ENCODE measurements at places on chromosomes 1 and 21. TPM values are rescaled to one million over a fixed set of nuclear protein-coding genes. Genes with fewer than 3 reads are reported as not detected.

DNA sequence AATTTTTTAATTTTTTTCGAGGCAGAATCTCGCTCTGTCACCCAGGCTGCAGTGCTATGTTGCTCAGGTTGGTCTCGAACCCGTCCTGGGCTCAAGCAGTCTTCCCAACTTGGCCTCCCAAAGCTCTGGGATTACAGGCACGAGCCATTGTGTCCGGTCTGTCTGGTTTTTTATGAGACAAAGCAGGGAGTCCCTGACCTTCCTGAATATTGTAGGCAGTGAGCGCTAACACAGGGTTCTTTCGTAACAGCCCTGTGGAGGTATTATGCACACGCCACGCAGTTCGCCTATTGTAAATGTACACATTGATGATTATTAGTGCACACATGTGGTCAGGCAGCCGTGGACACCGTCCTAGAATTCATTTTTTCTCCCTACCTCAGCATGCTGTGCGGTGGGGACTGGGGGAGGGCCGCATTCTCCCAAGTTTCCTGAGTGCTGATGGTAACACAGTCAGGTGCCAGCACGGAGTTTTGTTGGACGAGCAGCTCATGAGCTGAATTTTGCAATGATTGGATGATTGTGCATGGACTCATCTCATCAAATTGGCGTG lies 19.6 kb downstream of the SPSB1 start:
- no peaks in the 10 kb centered on the region for H3K4me1 ChIP-seq
- H3K27me3 ChIP-seq, result no peaks in the 10 kb centered on the region
- no peaks in the 10 kb centered on the region for H3K36me3 ChIP-seq
- H3K27ac ChIP-seq, result no peak overlapping the region

DNA sequence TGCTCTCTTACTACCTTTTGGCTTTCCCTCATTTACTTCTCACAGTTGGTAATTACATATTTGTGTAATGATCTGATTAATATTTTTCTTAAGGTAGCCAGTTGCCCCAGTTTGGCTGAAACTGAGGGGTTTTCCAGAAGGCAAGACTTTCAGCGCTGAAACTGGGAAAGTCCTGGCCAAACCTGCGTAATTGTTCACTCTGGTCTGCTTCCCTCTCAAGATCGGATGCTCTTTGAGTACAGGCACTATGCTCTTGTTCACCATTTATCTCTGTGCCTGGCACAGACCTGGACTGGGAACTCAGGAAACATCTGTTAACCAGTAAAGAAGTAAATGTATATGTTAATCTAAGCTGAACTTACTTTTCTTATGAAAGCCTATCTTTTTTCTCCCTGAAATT lies 209.6 kb upstream of the HOOK1 start:
- 0 out of 2 replicates have a peak, but pooled peaks cover 7% of the 10 kb centered on the region for H3K4me1 ChIP-seq
- no peaks in the 10 kb centered on the region for H3K36me3 ChIP-seq
- no peak for DNase-seq
- H3K4me3 ChIP-seq, result no peak overlapping the region
- H3K27me3 ChIP-seq, result no peaks in the 10 kb centered on the region
- no peak overlapping the region for H3K27ac ChIP-seq

HES4 gene
- 4.8 TPM for total RNA-seq

- peak; percentile 83 for DNase-seq
- peaks cover 88% of the 10 kb centered on the region for H3K27me3 ChIP-seq
- H3K4me1 ChIP-seq, result peaks cover 53% of the 10 kb centered on the region
- H3K4me3 ChIP-seq, result peak overlapping the region; percentile 72
- no peaks in the 10 kb centered on the region for H3K36me3 ChIP-seq
- no peak overlapping the region for H3K27ac ChIP-seq
Observed at GRCh38 chr1:155126556-155127104, 1.0 kb upstream of the EFNA1 start.

SRGAP2B gene
- total RNA-seq, result 28.8 TPM

GRCh38 chr1:115347282-115347681 lies 9.2 kb upstream of the NGF start:
- no peak overlapping the region for H3K4me3 ChIP-seq
- no peaks in the 10 kb centered on the region for H3K4me1 ChIP-seq
- H3K27ac ChIP-seq, result no peak overlapping the region
- H3K27me3 ChIP-seq, result no peaks in the 10 kb centered on the region

GRCh38 chr21:31752352-31752751 lies 20.4 kb upstream of the SCAF4 start:
- no peak for DNase-seq
- no peaks in the 10 kb centered on the region for H3K27me3 ChIP-seq
- no peak overlapping the region for H3K4me3 ChIP-seq
- no peaks in the 10 kb centered on the region for H3K36me3 ChIP-seq
- H3K4me1 ChIP-seq, result peaks cover 13% of the 10 kb centered on the region
- H3K27ac ChIP-seq, result no peak overlapping the region

CELA2B gene
- not detected for total RNA-seq

- no peaks in the 10 kb centered on the region for H3K36me3 ChIP-seq
- H3K4me1 ChIP-seq, result peaks cover 16% of the 10 kb centered on the region
- H3K27me3 ChIP-seq, result peaks cover 34% of the 10 kb centered on the region
- H3K4me3 ChIP-seq, result no peak overlapping the region
- no peak overlapping the region for H3K27ac ChIP-seq
Observed at GRCh38 chr1:16231331-16232315, 5.4 kb downstream of the CPLANE2 start.

- no peak overlapping the region for H3K4me3 ChIP-seq
- DNase-seq, result peak; percentile 75
- H3K27me3 ChIP-seq, result no peaks in the 10 kb centered on the region
- H3K4me1 ChIP-seq, result no peaks in the 10 kb centered on the region
Observed at GRCh38 chr1:115183158-115183557, 93.9 kb upstream of the TSPAN2 start.

UBE2U gene
- total RNA-seq, result not detected

GRCh38 chr1:158255656-158256055 lies 1.4 kb downstream of the CD1A start:
- H3K27me3 ChIP-seq, result no peaks in the 10 kb centered on the region
- no peaks in the 10 kb centered on the region for H3K36me3 ChIP-seq
- H3K4me3 ChIP-seq, result no peak overlapping the region
- DNase-seq, result no peak
- H3K27ac ChIP-seq, result no peak overlapping the region

- no peak for DNase-seq
- H3K4me1 ChIP-seq, result peaks cover 19% of the 10 kb centered on the region
- H3K36me3 ChIP-seq, result no peaks in the 10 kb centered on the region
Observed at GRCh38 chr1:39405358-39405757, 86.1 kb upstream of the BMP8A start.

DNA sequence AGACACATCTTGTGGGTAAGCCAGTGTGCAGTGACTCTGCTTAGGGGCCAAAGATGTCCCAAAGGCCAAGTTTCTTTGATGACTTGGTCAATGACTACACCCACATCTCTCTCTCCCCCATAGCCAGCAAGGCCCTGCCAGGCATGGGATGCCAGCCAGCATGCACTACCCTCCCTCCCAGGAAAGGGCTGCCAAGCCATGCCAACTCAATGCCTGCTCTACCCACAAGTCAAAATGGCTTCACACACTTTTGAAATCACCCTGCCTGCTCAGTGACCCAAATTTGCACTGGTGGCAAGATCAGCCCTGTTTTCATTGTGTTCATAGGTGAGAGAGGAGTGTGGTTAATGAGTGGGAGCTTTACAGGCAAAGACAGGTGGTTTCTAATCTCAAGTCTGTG lies 112.5 kb downstream of the MATN1 start:
- DNase-seq, result no peak
- no peak overlapping the region for H3K4me3 ChIP-seq
- no peaks in the 10 kb centered on the region for H3K27me3 ChIP-seq
- no peaks in the 10 kb centered on the region for H3K4me1 ChIP-seq
- H3K36me3 ChIP-seq, result no peaks in the 10 kb centered on the region
- H3K27ac ChIP-seq, result no peak overlapping the region

GRCh38 chr1:103084181-103084580 lies 24.1 kb downstream of the COL11A1 start:
- no peak for DNase-seq
- H3K27me3 ChIP-seq, result no peaks in the 10 kb centered on the region
- H3K4me3 ChIP-seq, result no peak overlapping the region
- no peak overlapping the region for H3K27ac ChIP-seq
- no peaks in the 10 kb centered on the region for H3K4me1 ChIP-seq

HSD3B2 gene
- total RNA-seq, result not detected

DNA sequence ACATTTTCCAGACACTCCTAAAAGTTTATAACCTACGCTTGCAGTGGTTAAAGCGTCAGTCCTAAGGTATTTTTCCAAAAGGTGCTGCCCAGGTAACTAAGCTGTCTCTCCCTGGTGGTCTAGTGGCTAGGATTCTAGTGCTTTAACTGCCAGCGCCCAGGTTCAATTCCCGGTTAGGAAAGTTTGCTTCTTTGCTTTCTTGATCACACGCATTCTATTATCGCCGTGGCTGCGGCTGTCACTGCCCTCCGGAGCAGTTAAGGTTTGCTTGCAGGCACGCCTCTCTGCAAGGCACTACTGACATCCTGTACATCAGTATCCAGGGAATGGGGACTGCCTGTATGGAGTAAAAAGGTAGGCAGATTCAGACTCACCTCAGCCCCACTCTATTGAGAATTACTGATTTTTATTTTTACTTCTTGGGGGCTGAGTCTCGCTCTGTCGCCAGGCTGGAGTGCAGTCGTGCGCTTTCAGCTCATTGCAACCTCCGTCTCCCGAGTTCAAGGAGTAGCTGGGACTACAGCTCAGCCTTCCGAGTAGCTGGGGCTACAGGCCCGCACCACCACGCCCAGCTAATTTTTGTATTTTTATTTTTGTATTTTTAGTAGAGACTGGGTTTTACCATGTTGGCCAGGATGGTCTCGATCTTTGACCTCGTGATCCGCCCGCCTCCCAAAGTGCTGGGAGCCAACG lies 53.2 kb upstream of the CFAP126 start:
- 0 out of 2 replicates have a peak, but pooled peaks cover 9% of the 10 kb centered on the region for H3K27me3 ChIP-seq
- H3K27ac ChIP-seq, result no peak overlapping the region
- H3K36me3 ChIP-seq, result no peaks in the 10 kb centered on the region
- DNase-seq, result peak; percentile 84

RGS7 gene
- total RNA-seq, result 2.2 TPM

DNA sequence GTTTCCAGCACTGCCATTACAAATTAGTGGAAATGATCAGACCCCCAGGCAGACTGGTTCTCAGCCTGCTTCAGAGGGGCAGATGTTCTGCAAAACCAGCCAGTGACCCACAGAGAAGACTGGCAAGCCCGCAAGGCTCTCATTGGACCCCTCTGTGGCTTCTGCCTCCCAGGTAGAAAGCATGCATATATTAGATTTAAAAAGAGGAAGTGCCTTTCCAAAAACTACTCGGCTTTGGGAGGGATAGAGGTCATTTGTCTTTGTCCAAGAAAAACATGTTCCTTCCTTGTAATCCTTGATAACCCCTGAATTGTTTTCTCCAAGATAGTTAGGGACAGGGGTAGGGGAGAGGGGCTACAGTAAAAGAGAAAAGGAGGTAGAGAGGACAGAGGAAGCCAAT lies 11.8 kb downstream of the HIVEP3 start:
- no peak overlapping the region for H3K4me3 ChIP-seq
- no peaks in the 10 kb centered on the region for H3K4me1 ChIP-seq
- H3K36me3 ChIP-seq, result no peaks in the 10 kb centered on the region
- H3K27ac ChIP-seq, result no peak overlapping the region
- no peaks in the 10 kb centered on the region for H3K27me3 ChIP-seq
- DNase-seq, result no peak

GRCh38 chr1:18794561-18794960 lies 64.9 kb downstream of the TAS1R2 start:
- H3K27ac ChIP-seq, result no peak overlapping the region
- peak; percentile 87 for DNase-seq
- peaks cover 10% of the 10 kb centered on the region for H3K4me1 ChIP-seq
- H3K27me3 ChIP-seq, result no peaks in the 10 kb centered on the region

TMEM269 gene
- total RNA-seq, result 0.45 TPM

DNA sequence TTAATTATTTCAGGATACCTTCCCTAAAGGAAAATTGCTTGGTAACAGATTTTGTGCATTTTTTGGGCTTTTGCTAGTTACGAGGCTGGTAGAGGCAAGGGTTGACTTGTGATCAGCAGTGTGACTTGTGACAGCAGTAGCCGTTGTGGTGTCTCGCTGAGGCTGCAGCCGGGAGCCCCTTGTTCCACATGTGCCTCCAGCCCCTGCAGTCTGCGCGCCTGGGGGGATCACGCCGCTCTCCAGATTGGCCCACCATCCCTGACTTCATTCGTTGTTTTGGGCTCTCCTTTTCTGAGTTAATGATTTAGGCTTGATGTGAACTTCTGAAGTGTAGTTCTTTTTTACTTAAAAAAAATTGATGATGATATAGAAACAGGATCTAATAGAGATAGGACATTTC lies 41.5 kb downstream of the TRAPPC10 start:
- no peaks in the 10 kb centered on the region for H3K4me1 ChIP-seq
- 0 out of 2 replicates have a peak, but pooled peaks cover 9% of the 10 kb centered on the region for H3K36me3 ChIP-seq
- DNase-seq, result no peak
- H3K4me3 ChIP-seq, result no peak overlapping the region

GRCh38 chr1:26493267-26493666 lies 21.0 kb downstream of the HMGN2 start:
- DNase-seq, result no peak
- H3K4me3 ChIP-seq, result no peak overlapping the region

DNA sequence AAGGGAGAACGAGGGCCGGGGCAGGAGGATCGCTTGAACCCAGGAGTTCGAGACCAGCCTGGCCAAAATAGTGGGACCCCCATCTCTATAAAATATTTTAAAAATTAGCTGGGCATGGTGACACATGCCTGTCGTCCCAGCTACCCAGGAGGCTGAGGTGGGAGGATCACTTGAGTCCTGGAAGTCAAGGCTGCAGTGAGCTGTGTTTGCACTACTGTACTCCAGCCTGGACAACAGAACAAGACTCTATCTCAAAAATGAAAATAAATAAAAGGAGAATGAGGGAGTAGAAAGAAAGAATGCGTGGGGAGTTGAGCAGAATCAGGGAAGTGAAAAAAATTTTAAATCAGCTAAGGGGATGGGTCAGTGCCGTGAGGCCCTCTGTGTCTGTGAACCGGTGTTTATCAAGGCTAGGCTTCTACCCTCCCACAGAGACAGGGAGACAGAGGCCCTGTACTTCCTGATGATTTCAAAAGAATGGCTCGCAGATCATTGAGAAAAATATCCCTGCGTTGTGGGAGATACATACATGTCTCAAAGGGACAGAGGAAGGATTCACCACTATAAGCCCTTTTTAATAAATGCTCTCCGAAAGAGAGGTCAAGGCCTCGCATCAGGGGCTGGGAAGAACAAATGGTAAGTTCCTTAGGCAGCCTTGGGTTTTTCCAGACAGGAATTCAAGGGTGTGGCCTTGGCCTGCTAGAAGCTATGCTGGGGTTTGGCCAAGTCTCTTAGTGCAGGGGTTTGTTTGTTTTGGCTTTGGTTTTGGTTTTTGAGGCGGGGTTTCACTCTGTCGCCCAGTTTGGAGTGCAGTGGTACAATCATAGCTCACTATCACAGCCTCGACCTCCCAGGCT lies 20.7 kb downstream of the IL10RB start:
- H3K4me1 ChIP-seq, result no peaks in the 10 kb centered on the region
- H3K27me3 ChIP-seq, result no peaks in the 10 kb centered on the region

- no peak overlapping the region for H3K4me3 ChIP-seq
- no peaks in the 10 kb centered on the region for H3K27me3 ChIP-seq
- DNase-seq, result no peak
- peaks cover 30% of the 10 kb centered on the region for H3K4me1 ChIP-seq
- H3K27ac ChIP-seq, result no peak overlapping the region
- H3K36me3 ChIP-seq, result peaks cover 18% of the 10 kb centered on the region
Observed at GRCh38 chr1:13604721-13605120, 21.1 kb downstream of the PDPN start.

BRDT gene
- 0.19 TPM for total RNA-seq
